Epithelial cell of proximal tubule (primary cell): ENCODE measurements at places on chromosomes 16 and 17.

GRCh38 chr17:65453204-65453931, 108.1 kb downstream of the AXIN2 start:
- no peak for DNase-seq

GRCh38 chr17:81991684-81992305, 14.4 kb downstream of the ASPSCR1 start:
- no peak for DNase-seq

- DNase-seq, result no peak
These were observed 8.6 kb downstream of the SARM1 start for GRCh38 chr17:28379814-28380801.

GRCh38 chr16:1610899-1611632, 806 bp downstream of the IFT140 start:
- DNase-seq, result no peak

DNA sequence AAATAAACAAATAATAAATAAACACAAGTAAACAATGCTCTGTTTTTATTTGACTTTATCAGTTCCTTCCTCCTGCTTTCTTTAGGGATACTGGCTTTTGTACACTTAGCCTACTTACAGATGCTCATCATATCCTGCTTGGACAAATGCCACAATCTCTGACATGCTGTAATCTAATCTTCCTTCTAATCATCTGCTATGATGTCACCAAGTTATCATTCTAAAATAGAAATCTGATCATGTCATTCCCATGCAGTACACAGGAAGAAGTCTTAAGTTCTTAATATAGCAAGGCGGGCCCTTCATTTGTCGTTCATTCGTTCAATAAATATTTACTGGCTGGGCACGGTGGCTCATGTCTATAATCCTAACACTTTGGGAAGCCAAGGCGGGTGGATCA, 9.1 kb upstream of the UBB start:
- no peak for DNase-seq

DNA sequence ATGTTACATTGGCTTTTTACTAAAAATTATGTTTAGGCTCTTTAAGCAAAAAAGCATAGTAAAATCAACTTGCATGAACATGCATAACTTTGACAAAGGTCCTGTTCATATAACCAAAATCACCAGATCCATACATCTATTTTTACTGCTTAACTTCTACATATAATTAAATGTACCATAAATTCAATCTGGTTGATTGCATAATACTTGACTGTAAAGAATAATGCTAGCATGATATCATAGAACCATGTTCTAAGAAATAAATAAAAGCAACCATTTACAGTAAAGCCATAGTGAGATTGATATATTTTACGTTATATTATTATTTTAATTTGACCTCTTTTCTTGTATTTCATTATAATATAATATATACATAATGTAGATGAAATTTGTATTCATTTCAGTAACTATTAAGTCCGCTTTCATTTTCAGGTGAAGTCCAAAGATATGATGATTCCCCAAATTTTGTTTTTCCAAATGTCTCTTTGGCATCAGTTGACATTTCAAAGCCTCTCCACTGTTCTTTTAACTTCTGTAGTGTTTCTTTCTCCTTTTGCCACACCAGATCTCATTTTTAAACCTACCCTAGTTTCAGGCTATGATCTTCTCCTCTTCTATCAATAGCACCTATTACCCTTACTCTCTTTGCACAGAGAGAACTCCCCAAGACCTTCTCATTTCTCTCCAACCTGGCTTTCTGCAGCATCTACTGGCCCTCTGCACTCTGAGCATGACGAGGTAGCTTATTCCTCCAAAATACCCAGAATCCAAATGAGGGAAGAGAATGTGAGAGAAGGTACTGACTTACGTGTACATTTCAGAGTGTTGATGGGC, 1.8 kb downstream of the APOH start:
- no peak for DNase-seq
